ENCODE measurements at places on chromosomes 7 and 10.

GRCh38 chr10:51119441-51119840, 45.2 kb downstream of the PRKG1 start:
- ATAC-seq: no peak

GRCh38 chr10:4656576-4657194, 169.3 kb upstream of the AKR1E2 start:
- ATAC-seq: 0 out of 3 replicates have a peak, but pooled peaks have one; percentile 56

DNA sequence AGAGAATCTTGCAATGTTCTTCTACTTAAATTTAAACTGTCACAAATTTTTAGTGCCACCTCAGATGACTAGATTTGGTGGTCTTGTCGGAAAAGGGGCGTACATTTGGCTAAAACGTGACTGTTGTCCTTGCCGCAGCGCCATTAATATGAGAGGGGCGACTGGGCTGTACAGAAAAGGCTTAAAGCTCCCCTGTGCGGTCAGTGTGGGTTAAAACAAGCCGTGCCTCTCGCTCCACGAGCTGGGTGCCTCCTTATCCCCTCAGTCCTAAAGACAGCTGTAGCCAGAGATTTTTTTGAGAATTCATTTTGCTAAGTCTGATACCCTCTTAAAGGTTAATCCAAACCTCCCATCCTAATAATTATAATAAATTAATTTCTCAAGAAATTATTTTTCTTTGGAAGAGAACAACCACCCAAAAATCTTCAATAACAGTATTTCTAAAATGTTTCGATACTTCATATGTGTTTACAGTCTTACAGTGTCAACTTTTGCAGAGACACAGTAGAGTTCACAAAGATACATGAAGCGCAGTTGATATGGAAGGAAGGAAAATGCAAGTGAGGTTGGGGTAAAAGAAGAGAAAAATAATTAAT, 68.6 kb downstream of the C7orf25 start:
- ATAC-seq: peak; percentile 99

DNA sequence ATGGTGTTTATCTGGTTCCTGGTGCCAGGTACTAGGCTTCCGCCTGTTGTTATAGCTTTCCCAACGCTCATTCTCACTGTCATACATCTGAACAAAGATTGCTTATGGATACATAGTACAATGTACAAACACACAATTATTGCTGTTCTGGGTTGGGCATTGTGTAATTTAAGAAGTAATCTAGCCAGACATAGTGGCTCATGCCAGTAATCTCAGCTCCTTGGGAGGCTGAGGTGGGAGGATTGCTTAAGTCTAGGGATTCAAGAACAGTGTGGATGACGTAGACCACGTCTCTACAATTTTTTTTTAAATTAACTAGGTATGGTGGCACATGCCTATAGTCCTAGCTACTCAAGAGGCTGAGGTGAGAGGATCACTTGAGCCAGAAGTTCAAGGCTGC, 9.3 kb upstream of the CROT start:
- ATAC-seq: no peak

GRCh38 chr7:108340856-108341411, 115.3 kb downstream of the NRCAM start:
- ATAC-seq: no peak

DNA sequence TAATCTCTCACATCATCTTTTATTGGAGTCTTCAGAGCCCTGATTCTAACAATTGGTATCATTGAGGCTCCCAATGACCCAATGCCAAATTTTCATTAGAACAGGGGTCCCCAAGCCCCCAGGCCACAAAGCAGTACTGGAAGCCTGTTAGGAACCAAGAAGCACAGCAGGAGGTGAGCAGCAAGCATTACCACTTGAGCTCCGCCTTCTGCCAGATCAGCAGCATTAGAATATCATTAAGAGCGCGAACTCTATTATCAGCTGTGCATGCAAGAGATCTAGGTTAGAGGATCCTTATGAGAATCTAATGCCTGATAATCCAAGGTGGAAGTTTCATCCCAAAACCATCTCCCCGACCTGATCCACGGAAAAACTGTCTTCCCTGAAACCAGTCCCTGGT, 23.1 kb downstream of the KIF5B start:
- no peak for ATAC-seq

DNA sequence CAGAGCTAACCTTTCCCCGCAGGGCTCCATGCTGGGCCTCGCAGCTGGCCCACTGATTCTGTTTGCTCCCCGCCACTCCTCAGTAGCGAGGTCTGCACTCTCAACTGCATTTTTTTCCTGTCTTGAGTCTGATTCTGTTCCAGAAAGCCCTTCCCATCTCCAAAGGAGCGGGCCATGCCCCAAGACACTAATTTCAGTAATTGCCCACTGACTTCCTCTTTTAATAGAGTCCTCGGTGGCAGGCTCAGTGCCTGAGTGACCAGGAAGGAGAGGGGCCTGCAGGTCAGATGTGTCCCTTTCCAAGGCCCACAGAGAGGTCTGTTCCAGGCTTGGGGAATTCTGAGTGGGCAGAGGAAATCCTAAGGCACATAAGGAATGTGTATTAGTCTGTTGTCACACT, 77.4 kb downstream of the ADCY1 start:
- ATAC-seq: no peak

GRCh38 chr10:74598891-74599566, 227.4 kb upstream of the KAT6B start:
- no peak for ATAC-seq

- no peak for ATAC-seq
Observed at GRCh38 chr10:130395248-130395936, 259.2 kb downstream of the GLRX3 start.

GRCh38 chr10:51667678-51668335, 31.6 kb downstream of the CSTF2T start:
- peak; percentile 78 for ATAC-seq

DNA sequence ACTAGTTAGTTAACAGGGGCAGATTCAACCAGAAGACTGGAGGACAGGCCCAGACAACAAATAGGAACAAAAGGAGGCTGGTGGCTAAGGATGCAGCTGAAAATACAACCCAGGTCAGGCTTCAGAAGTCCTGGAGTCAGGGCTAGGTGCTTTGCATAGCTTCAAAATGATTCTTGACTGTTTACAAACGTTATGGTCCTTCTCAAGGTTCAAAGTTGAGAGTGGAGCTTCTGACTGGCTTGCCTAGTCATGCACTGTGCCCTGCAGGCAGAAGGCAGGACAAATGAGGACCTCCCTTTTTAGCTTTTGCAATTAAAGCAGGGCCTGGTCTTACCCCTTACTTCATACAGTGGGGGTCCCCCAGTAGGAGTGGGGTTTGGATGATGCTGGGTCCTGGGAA, 4.4 kb upstream of the CDH23 start:
- ATAC-seq: no peak

DNA sequence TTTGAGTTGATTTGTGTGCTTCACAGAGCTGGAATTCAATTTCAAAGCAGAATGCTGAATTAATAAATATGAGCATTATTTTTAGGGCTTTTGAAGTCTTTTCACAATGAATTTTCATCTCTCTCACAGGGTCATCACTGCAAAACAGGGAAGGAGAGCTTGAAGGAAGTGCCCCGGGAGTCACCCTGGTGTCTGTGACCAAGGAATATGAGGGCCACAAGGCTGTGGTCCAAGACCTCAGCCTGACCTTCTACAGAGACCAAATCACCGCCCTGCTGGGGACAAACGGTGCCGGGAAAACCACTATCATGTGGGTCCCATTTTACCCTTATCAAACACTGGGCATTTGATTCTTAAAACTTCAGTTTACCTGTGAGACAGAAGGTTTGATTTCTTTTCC, 217.7 kb downstream of the ABCA13 start:
- ATAC-seq: no peak

DNA sequence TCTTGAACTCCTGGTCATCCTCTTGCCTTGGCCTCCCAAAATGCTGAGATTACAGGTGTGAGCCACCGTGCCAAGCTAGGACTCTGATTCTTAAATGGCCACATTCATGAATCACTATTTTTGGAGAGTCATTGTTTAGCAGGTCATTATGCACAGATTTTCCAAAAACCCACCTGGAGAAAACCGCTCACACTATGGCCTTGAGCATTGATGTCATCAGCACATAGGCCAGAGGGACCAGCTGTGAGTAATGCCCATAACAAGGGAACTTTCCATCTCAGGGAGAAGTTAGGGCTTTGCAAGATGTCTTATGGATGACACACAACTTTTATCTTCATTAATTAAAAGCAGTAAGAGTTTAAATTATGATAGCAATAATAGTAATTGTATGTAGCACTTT, 86.4 kb upstream of the KIF5B start:
- no peak for ATAC-seq

DNA sequence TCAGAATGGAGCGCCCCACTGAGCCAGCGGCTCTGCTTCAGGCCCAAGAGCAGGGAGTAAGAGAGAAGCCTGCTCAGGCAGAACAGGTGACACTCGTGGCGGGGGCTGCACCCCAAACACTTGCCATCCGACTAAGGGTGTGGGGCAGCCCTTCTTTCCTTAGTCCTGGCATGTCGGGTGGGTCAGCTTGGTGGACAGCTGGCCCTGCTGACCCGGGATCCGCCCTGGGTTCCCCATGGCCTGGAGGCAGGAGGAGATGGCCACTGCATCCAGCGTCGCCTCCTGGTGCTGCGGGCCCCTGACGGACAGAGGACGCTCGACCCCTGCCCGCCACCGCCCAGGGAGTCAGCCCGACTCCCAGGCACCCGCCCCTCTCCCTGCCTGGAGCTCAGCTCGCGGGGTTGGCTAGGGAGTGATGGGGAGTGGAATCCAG, 1.2 kb upstream of the PAOX start:
- no peak for ATAC-seq

DNA sequence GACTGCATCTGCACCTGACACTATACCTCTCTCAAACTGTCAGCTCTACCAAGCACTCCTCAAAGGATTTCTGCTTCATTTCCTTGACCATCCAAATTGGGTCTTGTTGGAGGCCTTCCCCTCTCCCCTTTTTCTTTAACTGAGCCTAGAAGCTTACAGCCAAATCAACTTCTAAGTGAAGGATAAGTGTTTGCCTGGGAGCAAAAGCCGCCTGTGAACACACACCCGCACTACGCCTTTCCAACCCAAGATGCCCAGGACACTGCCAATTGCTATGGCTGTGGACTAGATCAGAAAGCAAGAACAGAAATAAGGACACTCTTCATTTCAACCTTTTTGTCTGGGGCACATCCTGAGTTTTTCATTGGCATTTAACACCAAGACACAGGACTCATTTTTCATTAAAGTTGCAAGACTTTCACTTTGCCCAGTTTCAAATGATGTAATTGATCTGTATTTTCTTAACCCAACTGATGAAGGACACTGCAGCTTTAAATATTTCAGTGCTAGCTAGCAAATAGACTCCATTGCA, 52.8 kb downstream of the CPEB3 start:
- ATAC-seq: no peak

GRCh38 chr10:92547676-92548075, 26.2 kb downstream of the IDE start:
- no peak for ATAC-seq

GRCh38 chr7:2138146-2138765, 94.5 kb downstream of the MAD1L1 start:
- ATAC-seq: no peak

- ATAC-seq: no peak
Observed at GRCh38 chr7:158128572-158128971, 459.1 kb downstream of the PTPRN2 start.

DNA sequence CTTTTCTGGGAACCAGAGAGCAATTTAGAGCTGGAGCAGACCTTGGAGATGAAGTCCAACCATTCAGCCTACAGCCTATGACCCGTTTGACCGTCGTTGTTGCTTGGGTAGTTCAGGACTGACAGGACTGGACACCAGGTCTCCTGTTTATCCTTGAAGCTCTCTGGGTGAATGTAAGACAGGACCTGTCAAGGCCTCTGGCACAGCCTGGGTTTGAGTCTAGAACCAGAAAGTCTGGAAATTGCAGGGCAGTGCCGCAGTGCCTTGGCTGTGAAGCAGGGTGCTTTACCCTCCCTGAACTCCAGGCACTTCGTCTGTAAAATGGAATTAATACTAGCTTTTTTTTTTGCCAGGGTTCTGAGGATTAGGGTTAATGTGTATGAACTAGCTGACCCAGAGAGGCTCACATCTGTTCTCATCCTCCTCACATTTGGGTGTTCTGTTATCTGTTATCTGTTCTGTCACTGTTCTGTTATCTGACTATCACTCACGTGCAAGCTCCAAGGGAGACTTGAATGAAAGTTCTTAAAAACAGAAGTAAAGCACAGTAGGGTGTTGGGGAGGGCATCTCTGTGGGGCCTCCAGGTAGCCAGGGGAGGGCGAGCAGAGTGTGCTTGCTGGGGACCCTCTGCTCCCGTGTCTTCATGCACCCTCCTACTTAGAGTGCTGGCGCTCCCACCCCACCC, 9.9 kb downstream of the BLVRA start:
- ATAC-seq: no peak

GRCh38 chr10:118543714-118544400, 51.6 kb downstream of the PRLHR start:
- peak; percentile 87 for ATAC-seq

DNA sequence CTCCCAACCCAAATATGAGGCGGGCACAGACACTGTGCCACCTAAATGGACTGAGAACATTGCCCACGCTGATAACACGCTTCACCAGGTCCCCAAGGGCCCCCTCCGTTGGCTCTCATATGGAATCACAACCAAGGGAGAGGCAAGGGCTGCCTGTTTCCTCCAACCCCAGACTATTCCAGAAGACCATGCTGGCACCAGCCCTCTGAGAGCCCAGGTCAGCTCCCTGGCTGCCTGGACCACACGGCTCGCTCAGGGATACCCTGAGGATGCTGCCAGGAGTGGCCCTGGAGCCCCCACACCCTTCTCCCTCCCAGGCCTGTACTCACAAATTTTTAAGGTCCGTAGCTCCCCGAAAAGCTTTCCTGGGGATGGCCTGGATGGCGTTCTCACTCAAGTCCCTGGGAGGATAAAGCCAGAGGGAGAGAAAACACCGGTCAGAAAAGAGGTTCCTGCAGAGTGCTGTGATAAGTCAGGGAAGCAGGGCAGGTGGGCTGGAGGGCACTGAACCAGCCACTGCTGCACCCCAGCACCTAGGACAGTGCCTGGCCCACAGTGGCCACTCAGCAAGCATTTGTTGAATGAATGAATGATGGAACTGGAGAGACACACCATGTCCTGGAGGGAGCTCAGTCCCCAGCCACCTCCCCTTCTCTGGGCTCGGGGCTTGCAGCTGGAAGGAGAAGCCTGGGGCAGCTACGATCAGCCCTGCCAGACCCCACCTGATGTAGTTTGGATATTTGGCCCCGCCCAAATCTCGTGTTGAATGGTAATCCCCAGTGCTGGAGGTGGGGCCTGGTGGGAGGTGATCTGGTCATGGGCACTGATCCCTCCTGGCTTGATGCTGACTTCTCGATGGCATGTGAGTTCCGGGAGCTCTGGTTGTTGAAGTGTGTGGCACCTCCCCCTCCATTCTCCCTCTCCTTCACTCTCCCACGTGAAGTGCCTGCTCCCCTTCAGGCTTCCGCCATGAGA, 119.8 kb downstream of the SLIT1 start:
- ATAC-seq: no peak
